ENCODE measurements at places on chromosomes 5 and 9.
A peak's percentile ranks its signal among the peaks of the same experiment; 100 is the strongest.

- DNase-seq = no peak
Measured at GRCh38 chr5:158744226-158744625, 355.5 kb downstream of the EBF1 start.

DNA sequence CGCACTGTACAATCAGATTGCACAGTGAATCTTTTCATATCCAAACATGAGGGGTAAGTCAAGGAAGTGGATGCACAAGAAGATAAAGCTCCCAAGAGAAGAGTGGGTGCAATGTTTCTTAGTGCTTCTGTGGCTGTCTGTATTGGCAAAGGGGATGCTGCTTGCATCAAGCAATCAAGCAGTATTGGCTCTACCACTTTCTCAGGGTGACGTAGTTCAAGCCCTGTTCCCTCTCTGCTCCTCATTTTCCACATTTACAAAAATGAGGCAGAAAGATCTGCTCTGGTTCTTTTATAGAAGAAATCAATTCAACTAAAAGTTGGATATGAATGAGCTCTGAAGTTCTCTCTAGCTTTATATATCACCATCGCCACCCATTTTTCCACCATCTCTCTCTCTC is 2.3 kb downstream of the TNFSF8 start:
- DNase-seq = no peak

DNA sequence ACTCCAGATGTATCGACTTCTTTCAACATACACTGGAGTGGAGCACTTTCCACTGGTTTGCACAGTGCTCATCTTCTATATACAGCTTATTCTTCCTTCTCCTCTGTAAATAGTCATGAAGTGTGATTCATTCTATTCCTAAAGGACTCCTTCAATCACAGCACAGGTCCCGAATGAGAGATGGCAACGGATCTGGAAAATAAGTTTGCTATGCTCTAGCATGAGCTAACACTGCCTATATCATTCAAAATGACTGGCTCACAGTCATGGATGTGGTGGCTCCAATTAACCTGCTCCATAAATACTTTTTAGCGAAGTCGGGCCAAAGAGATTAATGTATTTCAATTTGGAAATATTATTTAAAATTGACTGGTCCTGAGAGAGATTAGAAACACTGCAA is 272.1 kb upstream of the CDH6 start:
- DNase-seq = no peak

DNA sequence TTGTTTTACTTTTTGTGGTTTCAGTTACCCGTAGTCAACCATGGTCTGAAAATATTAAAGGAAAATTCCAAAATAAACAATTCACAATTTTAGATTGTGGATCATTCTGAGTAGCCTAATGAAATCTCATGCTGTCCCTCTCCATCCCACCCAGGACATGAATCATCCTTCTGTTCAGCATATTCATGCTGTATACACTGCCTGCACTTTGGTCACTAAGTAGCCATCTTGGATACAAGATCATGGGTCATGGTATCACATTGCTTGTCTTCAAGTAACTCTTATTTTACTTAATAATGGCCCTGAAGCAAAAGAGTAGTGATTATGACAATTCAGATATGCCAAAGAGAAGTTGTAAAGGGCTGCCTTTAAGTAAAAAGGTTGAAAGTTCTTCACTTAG is 536.5 kb upstream of the ACO1 start:
- DNase-seq = no peak

DNA sequence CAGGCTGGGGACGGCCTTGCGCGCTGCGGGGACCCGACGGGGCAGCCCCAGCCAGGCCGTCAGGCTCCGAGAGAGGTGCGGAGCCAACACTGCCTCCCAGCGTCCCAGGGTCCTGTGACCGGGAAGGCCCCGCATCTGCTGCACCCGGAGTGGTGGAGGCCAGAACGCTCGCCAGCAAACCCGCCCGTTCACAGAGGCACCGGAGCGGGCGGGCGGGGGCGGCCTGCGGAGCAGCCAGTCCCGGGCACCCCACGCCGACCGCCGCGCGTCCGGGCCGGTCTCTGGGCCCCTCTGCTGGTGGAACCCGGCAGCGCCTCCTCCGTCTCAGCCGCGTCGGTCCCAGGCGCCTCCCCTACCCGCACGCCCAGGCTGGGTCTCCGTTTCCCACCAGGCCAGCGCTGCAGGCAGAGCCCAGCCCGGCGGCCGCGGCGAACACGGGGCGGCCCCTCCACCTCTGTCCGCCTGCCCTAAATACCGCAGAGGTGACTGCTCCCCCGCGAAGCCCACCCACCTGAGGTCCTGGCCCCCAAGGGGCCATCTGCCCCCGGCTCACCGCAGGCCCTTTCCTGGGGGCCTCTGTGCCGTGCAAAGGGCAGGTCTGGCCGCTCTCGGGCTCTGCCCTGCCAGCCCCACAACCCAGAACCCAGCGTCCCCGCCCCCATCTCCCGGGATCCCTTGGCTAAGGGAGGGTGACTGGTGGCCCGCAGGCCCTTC is 15.9 kb downstream of the EXD3 start:
- DNase-seq = no peak

DNA sequence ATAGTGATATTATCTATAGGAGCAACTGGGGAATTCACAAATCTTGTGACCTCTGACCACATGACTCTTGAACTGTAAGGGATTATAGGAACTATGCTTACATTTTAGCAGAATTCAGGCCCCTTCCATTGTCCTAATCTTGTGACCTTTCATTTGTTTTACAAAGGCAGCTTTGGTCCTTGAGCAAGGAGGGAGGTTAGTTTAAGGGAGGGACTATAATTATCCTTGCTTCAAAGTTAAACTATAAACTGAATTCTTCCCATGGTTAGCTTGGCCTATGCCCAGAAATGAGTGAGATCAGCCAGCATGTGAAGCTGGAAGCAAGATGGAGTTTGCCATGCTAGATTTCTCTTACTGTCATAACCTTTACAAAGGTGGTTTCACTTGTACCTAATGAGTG is 51.2 kb downstream of the TARS1 start:
- DNase-seq = no peak

DNA sequence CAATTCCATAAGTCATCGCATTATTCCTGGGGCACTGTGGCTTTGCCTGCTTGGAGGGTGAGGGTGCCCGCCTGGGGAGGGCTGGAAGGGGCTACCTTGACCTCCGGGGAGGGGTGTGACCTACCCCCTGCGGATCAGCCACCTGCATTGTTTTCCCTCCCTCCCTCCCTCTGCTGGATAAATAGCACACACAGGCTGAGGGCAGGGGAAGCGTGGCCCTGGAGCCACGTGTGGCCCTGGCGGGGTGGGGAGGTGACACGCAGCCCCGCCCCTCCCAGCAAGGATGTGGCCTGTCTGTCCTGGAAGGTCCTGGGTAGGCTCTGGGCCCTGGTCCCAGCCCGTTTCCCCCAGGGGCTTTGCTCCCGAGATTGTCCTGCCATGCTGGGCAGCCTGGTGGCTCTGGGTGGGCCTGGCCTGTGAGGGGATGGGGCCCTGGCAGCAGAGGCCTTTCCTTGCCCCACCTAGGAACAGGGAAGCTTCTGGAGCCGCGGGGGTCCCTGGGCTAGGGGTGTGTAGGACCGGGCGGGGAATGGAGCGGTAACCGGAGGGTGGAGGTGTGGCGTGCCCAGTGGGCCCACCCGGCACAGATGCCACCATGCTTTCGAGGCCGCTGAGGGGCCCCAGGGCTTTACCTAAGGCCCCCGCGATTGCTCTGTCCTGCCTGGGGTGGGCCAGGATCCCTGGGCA is 33.4 kb downstream of the RXRA start:
- no peak for DNase-seq

DNA sequence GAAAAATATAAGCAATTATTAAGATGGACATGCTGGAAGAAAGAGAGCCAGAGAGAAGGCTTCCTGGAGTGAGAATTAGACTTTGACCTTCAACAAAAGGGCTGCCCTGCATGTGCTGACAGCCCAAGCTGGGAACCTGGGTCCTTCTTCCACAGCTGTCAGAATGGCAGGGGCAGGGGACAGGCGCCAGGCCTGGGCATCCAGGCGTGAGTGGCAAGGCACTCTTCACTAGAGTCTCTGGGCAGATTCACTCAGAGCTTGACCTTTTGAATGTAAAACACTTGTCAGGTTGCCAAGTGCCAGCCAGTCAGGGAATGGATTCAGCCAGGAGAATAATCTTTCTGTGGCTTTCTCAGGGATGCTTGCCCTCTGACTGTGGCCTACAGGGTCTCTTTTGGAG is 119.1 kb upstream of the CLINT1 start:
- no peak for DNase-seq

- no peak for DNase-seq
Measured at GRCh38 chr9:131969469-131969989, 110.1 kb downstream of the MED27 start.

DNA sequence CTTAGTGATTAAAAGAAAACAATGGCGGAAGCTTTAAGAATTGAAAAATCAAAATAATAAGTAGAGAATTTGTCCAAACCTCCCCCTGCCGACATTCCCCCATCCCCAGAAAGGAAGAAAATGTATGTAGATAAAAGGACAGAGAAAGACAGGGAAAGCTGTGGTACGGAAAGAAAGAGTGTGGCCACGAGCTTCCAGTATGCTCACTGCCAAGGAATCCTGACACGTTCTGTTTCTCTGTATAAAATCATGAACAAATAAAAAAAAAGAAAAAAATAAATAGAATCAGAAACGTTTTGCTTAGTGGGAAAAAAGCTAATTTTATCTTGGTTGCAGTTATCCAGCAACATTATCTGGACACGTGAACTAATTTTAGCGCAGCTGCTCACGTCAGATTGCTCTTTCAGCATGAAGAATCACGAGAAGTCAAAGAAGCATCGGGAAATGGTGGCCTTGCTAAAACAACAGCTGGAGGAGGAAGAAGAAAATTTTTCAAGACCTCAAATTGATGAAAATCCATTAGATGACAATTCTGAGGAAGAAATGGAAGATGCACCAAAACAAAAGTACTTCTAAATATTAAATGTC is 15.2 kb downstream of the DNAJC21 start:
- no peak for DNase-seq

- peak; percentile 12 for DNase-seq
Measured at GRCh38 chr5:108661590-108662219, 86.0 kb upstream of the FER start.

DNA sequence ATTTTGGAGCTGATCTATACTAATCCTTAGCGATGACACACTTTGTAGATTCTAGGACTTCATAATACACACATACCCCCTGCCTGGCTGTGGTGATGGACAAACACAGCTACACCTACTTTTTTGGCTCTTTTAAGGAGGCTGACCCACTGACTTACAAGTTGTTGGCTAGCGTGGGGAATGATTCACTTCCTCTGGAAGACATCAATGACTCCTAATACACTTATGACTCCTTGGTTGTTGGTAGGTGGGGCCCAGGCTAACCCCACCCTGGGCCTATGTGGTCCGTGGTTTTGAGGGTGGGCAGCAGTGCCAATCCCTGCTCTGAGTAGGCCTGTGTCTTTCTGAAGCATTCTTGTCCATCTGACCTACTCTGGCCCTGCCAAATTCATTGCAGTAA is 144.4 kb downstream of the SLC12A2 start:
- DNase-seq = peak; percentile 59

GRCh38 chr5:40027400-40027799 is 602.6 kb upstream of the DAB2 start:
- DNase-seq = no peak

- no peak for DNase-seq
Measured at GRCh38 chr9:34746526-34746925, 36.6 kb upstream of the CCL21 start.
